Activated CD4-positive, alpha-beta memory T cell treated with anti-CD3 and anti-CD28 coated beads for 36 hours (primary cell): ENCODE measurements at places on chromosomes 2 and 18. TPM values are rescaled to one million over a fixed set of nuclear protein-coding genes. Genes with fewer than 3 reads are reported as not detected.

GRCh38 chr2:222866358-222866960 is 5.6 kb downstream of the ACSL3 start:
- no peak for DNase-seq
- no peaks in the 10 kb centered on the region for H3K27me3 ChIP-seq
- H3K4me1 ChIP-seq: peaks cover 4% of the 10 kb centered on the region
- H3K4me3 ChIP-seq: no peak overlapping the region
- H3K27ac ChIP-seq: no peak overlapping the region

- no peak overlapping the region for H3K27ac ChIP-seq
- DNase-seq: no peak
These were observed 200.6 kb downstream of the CTIF start for GRCh38 chr18:48739266-48740067.

GRCh38 chr2:173462892-173463840 is 108.5 kb downstream of the CDCA7 start:
- no peaks in the 10 kb centered on the region for H3K4me1 ChIP-seq
- H3K4me3 ChIP-seq: no peak overlapping the region
- no peaks in the 10 kb centered on the region for H3K36me3 ChIP-seq
- H3K27me3 ChIP-seq: peaks cover 16% of the 10 kb centered on the region
- H3K27ac ChIP-seq: no peak overlapping the region

The CXCR2 gene
- total RNA-seq: not detected

DNA sequence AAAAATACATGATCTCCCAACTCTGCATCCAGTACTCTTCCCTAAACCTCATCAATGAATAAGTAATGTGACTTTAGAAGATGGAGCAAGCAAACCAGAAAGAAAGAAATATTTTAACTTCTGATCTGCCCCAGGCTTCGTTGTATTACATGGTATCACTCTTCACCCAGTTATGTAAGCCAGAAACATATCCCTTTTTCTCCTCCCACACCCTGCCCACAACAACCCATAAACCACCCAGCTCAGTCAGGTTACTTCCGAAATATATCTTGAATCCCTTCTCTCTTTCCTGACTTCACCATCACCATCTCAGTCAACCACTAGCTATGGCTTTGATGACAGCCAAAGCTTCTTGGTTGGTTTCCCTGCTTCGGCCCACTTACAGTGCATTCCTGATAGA is 295.8 kb upstream of the PARD3B start:
- H3K4me1 ChIP-seq: no peaks in the 10 kb centered on the region
- H3K36me3 ChIP-seq: no peaks in the 10 kb centered on the region
- no peak for DNase-seq
- peaks cover 14% of the 10 kb centered on the region for H3K27me3 ChIP-seq

DNA sequence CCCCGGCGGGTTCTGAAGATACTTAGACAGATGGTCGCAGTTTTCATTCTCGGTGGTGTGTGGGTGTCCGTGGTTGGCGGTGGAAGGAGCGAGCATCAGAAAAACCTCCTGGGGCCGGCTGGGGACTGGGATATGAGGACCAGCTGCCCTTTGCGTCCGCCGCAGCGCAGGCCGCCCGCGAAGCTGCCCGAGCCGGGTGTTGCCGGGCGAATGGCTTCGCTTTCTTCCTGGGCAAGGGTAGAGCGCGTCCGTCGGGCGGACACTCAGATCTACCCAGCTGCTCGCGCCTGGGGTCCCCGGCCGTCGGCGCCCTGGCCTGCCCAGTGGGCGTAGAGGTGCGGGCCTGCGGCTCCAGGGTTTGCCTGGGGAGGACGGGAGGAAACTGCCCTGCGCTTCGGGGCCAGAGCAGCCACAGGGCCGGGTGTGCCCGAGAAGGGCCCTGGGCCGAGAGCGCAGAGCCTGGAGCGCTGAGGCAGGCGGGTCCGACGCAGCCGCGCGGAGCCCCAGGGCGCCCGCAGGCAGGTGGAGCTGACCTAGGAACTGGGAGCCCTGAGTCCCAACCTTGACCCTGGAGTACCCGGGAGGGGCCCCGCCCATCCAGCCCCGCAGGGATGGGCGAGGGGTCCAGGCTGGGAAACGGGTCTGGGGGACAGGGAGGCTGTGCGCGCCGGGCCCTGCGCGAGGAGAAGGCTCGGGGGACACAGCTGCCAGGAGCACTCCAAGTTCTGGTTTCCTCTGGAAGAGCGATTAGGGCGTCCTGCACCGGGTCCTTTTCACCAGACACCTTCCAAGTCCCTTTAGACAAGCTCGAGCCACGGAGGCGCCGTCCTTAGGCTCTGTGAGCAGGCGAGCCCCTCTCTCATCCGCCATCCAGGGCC is 1.3 kb downstream of the TWIST2 start:
- peaks cover 56% of the 10 kb centered on the region for H3K27me3 ChIP-seq
- H3K4me1 ChIP-seq: no peaks in the 10 kb centered on the region
- no peak for DNase-seq
- no peak overlapping the region for H3K27ac ChIP-seq

GRCh38 chr2:132620115-132620514 is 49.9 kb downstream of the LYPD1 start:
- no peaks in the 10 kb centered on the region for H3K4me1 ChIP-seq
- H3K4me3 ChIP-seq: no peak overlapping the region
- no peak for DNase-seq
- H3K27me3 ChIP-seq: no peaks in the 10 kb centered on the region
- H3K36me3 ChIP-seq: no peaks in the 10 kb centered on the region

DNA sequence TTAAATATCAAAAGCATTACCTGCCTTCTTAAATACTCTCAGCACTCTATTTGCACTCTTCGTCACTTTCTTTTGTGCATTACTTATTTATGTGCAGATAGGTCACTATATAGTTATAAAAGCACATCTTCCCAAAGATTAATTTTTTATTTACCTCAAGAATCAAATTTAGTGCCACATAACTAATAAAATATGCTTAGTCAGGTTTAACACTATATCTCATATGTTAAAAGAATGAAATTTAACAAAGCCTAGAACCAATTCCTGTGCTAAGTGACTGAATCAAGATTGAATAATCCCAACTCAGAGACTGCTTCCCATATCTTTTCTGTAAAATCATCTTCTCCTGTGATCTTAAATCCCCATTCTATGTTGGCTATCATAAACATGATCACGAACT is 957.5 kb upstream of the NXPH2 start:
- no peaks in the 10 kb centered on the region for H3K27me3 ChIP-seq
- H3K36me3 ChIP-seq: no peaks in the 10 kb centered on the region
- no peak overlapping the region for H3K27ac ChIP-seq

DNA sequence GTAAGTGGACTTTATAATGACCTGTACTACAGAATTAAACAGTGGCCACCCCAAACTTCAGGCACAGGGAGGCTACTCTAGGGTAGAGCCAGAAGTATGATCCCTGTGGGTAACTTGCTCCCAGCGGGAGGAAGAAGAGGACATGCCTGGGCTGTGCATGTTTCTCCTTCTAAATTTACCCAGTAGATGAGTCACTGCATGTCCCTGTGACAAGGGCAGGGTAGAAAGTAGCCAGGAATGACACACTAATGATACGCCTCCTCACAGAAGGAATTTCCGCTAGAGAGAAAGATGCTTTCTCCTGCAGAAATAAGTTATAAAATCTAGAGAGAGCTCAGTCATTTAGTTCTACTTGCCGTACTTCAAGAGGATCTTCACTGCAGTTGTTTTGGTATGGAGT is 7.5 kb downstream of the ACYP2 start:
- no peak overlapping the region for H3K27ac ChIP-seq
- H3K4me1 ChIP-seq: no peaks in the 10 kb centered on the region
- H3K27me3 ChIP-seq: no peaks in the 10 kb centered on the region

GRCh38 chr2:160736148-160737028 is 242.8 kb upstream of the RBMS1 start:
- no peak overlapping the region for H3K27ac ChIP-seq
- H3K4me3 ChIP-seq: no peak overlapping the region
- H3K27me3 ChIP-seq: no peaks in the 10 kb centered on the region
- DNase-seq: no peak
- no peaks in the 10 kb centered on the region for H3K36me3 ChIP-seq

The CROCC2 gene
- total RNA-seq: not detected

The CENPA gene
- 37.8 TPM for total RNA-seq

The PASK gene
- 86.1 TPM for total RNA-seq

DNA sequence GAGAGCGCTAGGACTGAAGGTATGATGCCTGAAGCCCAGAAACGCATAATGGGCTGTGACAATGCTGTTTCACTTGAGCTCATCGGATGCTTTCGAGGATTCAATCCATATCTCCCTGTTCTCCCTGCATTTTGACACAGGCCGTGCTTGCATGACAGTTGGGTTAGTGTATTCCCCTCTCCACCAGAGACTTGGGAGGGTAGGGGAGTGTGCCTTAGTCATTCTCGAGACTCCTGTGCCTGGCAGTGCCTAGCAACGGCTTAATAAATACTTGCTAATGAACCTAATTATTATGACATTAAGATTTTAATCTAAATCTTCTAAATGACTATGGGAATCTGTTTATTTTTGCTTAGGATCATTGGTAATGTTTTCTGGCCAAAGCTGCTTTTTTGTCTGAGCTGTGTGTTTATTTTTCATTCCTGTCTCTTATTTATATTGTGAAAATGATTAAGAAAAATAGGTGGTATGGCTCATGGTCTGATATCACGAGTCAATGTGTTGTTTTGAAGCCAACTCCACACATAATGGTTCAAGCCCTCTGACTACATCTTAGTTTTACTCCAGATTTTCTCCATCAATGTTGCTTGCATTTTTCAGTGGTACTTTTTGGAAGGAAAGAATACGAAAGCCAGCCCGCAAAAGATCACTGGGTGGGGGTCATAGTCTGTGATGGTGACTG is 61.3 kb downstream of the NEDD4L start:
- H3K27me3 ChIP-seq: peaks cover 11% of the 10 kb centered on the region
- no peak overlapping the region for H3K27ac ChIP-seq

The FAP gene
- total RNA-seq: not detected

The ABCG8 gene
- total RNA-seq: not detected

DNA sequence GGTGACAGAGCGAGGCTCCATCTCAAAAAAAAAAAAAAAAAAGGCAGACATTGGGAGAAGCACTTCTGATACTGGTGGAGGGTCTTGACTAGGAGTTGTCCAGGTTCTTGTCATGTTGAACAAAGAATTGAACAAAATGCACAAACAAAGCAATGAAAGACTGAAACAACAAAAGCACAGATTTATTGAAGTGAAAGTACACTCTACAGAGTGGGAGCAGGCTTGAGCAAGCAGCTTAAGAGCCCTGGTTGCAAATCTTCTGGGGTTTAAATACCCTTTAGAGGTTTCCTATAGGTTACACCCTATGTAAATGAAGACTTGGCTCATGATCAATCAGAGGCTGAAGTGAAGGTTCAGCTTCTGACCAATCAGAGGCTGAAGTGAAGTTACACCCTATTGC is 6.4 kb upstream of the SS18 start:
- H3K36me3 ChIP-seq: no peaks in the 10 kb centered on the region
- H3K4me3 ChIP-seq: no peak overlapping the region
- DNase-seq: no peak
- H3K4me1 ChIP-seq: no peaks in the 10 kb centered on the region

The ASAP2 gene
- total RNA-seq: 0.26 TPM

The ZSWIM2 gene
- not detected for total RNA-seq

GRCh38 chr18:76443519-76444445 is 51.3 kb downstream of the ZNF516 start:
- H3K36me3 ChIP-seq: no peaks in the 10 kb centered on the region
- peaks cover 4% of the 10 kb centered on the region for H3K27me3 ChIP-seq
- no peak for DNase-seq
- H3K27ac ChIP-seq: no peak overlapping the region

DNA sequence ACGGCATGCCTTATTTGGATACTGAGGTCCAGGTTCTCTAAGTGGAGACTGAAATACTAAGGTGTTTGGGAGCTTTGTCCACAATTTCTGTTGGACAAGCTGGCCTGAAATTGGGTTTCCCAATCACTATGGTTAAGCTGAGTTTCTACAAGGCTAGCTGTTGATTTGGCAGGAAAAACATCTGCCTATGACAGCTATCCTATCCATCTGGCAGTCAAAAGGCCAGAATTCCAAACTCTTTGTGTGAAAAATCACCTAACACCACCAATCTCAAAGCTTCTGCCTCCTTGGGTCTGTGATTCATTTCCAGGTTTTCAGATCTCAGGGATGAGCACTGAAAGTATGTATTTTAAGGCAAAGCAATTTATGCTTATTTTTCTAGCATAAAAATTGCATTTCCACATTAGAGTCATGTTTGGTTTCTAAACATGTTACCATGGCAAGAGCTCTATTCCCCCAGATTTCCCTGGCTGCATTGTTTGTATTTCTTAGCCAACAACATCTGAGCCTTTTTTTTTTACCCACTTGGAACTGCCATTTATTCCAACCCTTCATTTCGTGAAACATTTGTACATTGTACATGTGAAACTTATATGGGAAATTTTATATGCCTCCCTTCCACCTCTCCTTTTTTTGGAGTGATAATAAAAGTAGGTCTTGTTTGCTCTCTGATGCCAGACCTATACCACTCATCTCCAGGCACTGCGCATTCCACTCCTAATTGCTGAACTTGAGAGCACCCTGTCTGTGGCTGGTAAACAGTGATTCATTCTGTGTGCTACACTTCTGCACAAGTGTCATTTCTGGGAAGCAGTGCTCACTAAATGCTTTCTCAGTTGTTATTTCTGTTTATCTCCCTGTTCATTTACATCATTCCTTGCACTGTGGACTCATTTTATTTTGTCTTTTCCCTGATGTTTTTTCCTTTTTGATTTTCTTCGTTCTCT is 15.9 kb upstream of the CCDC85A start:
- H3K4me3 ChIP-seq: no peak overlapping the region
- no peaks in the 10 kb centered on the region for H3K36me3 ChIP-seq
- H3K27me3 ChIP-seq: no peaks in the 10 kb centered on the region
- no peaks in the 10 kb centered on the region for H3K4me1 ChIP-seq
- DNase-seq: no peak
- no peak overlapping the region for H3K27ac ChIP-seq

DNA sequence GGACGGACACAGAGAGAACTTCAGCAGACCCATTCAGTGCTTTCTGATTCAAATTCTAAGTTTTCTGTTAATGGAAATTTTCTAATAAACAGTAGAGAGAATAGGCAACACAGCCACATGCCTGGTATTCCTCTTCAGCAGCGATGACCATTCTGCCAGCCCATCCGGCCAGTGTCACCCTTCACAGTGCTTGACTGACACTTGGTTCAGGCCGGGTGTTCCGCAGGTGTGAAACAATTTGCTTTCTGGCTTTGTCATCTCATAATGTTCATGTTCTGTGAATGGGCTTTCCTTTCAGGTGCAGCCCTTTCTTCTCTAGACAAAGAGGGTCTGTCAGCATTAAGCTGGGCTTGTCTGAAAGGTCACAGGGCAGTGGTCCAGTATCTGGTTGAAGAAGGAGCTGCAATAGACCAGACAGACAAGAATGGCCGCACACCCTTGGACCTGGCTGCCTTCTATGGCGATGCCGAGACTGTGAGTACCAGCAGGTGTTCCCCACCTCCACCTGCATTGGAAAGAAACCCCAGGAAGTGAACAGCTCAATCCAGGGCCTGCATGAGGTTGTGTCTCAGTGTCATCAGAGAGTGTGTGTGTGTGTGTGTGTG is 67.0 kb downstream of the WDSUB1 start:
- peaks cover 1% of the 10 kb centered on the region for H3K27me3 ChIP-seq
- DNase-seq: no peak
- no peak overlapping the region for H3K4me3 ChIP-seq
- H3K27ac ChIP-seq: no peak overlapping the region
- no peaks in the 10 kb centered on the region for H3K4me1 ChIP-seq

The PSMD1 gene
- 116 TPM for total RNA-seq

The DNER gene
- total RNA-seq: not detected
